ENCODE measurements at places on chromosomes 2 and 18.

GRCh38 chr2:179355881-179356280 is 91.2 kb upstream of the SESTD1 start:
- no peak for DNase-seq

- no peak for DNase-seq
These were observed 19.9 kb downstream of the CDKL4 start for GRCh38 chr2:39223909-39224308.

DNA sequence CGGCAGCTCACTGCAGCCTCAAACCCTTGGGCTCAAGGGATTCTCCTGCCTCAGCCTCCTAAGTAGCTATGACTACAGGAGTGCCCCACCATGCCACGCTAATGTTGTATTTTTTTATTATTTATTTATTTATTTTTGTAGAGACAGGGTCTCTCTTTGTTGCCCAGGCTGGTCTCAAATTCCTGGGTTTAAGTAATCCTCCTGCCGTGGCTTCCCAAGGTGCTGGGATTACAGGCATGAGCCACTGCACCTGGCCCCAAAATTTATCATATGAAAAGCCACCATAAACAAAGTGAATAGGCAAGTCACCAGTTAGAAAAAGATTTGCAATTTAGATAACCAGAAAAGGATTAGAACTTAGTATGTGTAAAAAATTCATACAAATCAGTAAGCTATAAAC is 138.6 kb upstream of the NCK2 start:
- DNase-seq: no peak

DNA sequence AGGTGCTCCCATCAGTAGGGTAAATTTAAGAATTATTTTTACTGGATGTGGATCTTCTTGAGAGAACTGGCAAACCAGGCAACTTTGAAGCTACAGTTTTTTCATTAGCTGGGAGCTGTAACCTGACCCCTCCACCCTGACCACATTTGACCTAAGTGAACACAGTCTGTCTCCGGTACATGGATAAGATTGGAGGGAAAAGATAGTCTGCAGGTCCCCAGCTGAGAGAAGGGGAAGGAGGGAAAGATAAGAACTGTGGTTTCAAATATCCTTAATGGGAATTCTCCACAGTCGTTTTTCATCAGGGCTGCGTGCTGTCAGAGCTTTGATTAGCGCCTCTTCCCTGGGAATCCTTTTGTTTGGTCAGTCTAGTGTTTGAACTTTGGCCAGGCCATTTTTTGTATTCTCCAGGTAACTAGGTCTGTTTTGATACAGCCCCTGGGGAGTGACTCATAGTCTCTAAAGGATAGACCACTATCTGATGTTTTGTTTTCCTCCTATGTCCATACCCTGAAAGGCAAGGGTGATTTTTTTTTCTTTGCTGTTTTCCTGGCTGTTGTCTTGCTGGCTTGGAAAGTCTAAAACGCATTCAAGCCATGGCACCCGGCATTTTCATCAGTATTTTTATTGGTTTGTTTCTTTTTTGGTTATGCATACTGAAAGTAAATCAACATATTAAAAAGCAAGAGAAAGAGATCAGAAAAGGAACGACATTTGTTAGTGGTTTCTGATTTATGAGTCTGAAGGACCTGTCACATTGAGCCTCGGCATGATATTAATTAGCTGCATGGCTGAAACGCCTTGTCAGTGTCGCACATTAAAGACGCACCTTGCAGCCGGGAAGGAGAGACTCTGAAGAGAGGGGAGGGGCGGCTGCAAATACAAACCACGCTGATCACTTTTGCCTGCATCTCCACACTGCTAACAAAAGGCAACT is 183.4 kb upstream of the FN1 start:
- DNase-seq: no peak

DNA sequence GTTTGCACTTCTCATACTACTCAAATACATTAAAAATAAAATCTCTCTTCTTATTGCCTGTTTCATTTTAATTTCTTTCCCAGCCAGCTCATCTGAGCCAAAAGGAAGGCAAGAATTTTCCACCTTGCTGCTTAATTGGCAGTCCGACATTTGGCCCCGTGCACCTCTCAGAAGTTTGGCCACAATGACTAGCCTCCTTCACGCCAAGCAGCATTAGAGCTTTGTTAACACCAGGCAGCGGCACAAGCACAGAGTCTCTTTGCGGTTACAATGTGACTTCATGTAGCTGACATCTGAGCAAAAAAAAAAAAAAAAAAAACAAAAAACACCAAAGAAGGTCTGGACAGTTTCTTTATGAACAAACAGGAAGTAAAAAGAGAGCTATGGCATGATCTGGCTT is 248.9 kb downstream of the OSR1 start:
- no peak for DNase-seq

- no peak for DNase-seq
These were observed 416.6 kb downstream of the TMX3 start for GRCh38 chr18:68298330-68298729.

GRCh38 chr2:11980809-11981208 is 234.4 kb downstream of the LPIN1 start:
- DNase-seq: no peak

Data from activated naive CD4-positive, alpha-beta T cell (primary cell).